ENCODE measurements at places on chromosomes 4 and X.

GRCh38 chr4:17722356-17722700 lies 59.1 kb downstream of the FAM184B start:
- no peak for DNase-seq

DNA sequence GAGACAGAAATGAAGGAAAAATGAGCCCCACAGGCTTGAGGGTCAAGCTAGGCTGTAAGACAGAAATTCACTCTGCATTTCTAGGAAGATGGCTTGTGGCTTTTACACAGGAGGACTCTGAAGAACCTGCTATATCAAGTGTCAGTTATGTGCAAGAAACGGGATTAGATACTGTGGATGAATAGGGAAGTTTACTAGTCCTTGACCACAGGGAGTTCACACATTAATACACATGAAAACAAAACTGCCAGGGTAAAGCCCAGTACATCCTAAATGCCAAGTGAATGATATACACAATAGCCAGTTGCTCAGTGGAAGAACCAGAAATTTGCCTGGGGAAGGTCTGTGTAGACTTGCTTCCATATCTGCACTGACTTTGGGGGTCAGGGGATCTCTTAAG lies 53.5 kb downstream of the TMEM131L start:
- DNase-seq: no peak

DNA sequence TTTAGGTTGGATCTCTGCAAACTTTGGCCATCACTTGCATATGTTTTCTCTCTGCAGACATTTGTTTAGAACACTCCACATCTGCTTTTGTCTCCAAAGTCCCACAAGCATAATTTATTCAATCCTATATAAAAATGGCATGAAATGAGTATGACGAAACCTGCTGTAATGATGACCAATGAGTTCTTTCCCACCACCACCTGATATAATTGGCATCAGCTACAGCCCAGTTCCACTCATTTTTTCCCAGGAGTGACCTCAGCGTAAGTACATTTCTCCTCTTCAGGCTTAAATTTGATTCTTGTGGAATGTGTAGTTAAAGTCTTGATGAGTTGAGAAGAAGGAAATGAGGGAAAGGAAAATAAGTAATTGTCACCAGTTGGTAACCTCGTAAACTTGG lies 205.1 kb downstream of the AWAT2 start:
- no peak for DNase-seq

- DNase-seq: no peak
These were observed 41.6 kb downstream of the AR start for GRCh38 chrX:67585401-67585800.

- DNase-seq: no peak
These were observed 161.7 kb downstream of the BRWD3 start for GRCh38 chrX:80648023-80648422.

GRCh38 chrX:31333165-31333831 lies 261.5 kb upstream of the FTHL17 start:
- DNase-seq: no peak
